ENCODE measurements at places on chromosomes 2 and 18.

GRCh38 chr18:7808992-7809391 lies 241.9 kb downstream of the PTPRM start:
- no peak for DNase-seq

- DNase-seq: no peak
Observed at GRCh38 chr2:55493220-55493619, 26.3 kb upstream of the CFAP36 start.

- DNase-seq: no peak
Observed at GRCh38 chr2:239330836-239331235, 70.0 kb downstream of the HDAC4 start.

GRCh38 chr2:191150600-191151330 lies at the start of gene STAT4:
TSS of gene STAT4 (minus strand) at chr2:191150994. CDS start at chr2:191148203, 2,791 bp downstream.
- DNase-seq: peak; percentile 87

DNA sequence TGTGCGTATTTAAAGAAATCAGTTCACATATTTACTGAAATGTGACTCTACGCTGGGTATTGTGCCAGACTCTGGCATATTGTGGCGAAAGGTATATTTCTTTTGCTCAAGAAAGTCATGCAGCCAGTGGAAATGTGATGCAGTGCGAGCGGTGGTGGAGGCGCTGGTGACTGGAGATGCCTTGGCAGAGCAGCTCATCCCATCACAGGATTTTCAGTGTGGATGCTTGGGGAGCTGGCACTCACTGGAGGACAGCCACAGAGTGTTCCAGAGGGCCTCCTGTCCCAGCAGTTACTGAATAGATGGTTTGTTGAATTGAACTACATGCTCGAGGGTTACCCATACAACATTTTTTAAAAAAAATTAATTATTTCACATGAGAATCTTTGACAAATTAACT lies 117.6 kb downstream of the ZNF407 start:
- no peak for DNase-seq

DNA sequence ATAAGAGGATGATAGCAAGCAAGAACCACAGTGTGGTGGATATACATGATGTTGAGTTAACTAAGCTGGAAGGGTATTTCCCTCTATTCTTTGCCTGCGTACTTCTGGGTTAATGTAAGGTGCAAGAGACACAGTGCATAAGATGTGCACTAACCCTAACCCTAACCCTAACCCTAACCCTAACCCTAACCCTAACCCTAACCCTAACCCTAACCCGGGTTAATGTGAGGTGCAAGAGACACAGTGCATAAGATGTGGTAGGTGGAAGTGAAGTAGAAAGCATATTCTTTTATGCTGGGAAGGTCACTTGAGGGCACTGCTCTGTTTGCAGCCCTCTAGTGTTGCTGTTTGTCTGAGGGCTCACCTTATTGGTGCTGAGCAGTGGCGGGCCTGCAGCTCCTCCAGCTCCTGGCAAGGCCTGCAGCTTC lies 181.5 kb upstream of the ITGA4 start:
- peak; percentile 28 for DNase-seq

GRCh38 chr2:6968319-6969100 lies 51.3 kb downstream of the RNF144A start:
- DNase-seq: peak; percentile 10

DNA sequence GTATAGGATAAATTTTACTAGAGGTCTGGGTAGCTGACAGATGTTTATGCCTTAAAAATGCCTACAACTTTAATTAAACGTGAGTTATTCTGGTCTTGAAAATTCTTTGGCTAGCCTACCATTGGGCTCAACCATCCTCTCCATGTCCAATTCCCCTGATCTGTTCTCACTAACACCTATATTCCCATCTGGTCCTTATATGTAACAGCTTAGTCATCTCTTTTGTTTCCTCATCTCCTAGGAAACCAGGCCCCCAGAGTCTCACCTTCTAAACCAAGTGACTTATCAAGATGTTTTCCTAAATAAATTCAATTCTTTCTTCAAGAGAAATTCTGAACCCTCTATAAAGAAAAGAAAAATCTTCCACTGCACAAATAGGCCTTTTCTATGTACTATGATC lies 148.5 kb downstream of the TTC32 start:
- DNase-seq: no peak

- DNase-seq: no peak
Observed at GRCh38 chr2:67651565-67651964, 254.4 kb downstream of the ETAA1 start.

DNA sequence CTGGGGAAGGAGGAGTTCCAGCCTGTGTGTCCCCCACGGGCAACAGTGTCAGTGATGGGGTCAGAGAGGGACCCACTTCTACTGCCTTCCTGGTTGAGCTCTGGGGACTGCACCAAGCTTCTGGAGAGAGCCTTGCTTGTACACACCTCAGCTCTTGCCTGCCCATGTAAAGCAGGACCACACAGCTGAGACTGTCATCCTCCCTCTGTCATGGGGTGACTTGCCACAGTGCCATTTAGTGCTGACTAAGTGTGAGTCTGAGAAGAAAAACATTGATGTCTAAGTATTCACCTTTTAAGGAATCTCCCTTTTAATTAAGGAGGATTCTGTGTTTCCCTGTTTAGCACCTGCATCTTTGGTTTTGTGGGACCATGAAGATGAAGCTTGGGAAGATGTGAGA lies 159.1 kb downstream of the FHOD3 start:
- no peak for DNase-seq

DNA sequence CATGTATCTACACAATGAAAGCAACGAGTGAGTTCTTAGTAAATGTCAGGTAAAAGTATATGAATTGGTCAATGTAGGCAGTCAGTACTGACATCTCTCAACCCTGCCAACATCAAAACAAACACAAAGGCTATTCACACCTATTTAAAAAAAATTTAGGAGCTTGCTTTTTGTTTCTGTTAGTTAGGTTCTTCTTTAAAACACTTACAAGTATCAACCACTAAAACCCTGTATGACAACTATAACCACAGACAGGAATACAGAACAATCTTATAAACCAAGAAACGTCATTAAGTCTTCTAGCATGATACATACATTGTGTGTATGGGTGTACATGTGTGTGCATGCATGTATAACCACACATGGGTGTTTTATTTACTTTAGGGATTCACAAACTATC lies 131.0 kb downstream of the TCF4 start:
- DNase-seq: no peak

DNA sequence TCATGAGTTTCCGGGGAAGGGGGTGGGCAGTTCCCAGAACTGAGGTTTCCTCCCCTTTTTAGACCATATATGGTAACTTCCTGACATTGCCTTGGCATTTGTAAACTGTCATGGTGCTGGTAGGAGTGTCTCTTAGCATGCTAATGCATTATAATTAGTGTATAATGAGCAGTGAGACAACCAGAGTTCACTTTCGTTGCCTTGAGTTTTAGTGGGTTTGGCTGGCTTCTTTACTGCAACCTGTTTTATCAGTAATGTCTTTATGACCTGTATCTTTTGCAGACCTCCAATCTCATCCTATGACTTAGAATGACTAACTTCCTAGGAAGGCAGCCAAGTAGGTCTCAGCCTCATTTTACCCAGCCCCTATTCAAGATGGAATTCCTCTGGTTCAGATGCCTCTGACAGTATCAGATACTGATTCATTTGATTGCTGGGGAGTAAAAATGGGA lies 447.3 kb downstream of the XIRP2 start:
- no peak for DNase-seq

GRCh38 chr2:125643128-125643527 lies 1012.8 kb upstream of the GYPC start:
- DNase-seq: no peak

DNA sequence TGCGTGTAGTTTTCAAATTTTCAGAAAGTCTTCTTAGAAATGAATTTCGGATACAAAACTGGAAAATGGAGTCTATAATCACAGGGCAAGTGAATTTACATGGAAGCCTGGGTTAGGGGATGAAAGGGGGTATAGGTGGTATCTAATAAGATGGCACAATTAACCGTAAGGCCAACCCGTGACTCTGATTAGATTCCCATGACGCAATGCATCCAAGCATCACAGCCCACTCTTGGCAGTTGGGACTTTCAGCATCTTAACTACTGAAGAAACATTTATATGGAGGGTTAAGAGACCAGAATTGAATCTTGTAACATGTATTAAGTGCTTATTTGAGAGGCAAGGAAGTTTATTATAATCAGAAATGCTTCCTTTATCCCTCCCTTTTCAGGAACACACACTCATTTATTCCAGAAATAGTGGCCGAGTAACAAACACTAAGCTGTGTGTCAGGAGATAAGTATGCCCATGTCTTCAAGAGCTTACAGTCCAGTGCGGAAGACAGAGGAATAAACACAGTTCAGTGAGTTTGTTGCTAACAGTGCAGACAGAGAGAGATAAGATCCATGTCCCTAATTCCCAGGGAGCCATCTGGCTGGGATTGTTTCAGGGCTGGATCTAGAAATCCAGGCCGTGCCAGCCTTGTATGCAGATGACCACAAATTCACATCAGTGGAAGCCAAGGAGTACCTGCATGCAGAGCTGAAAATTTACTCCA lies 151.2 kb downstream of the ANTXR1 start:
- DNase-seq: no peak

DNA sequence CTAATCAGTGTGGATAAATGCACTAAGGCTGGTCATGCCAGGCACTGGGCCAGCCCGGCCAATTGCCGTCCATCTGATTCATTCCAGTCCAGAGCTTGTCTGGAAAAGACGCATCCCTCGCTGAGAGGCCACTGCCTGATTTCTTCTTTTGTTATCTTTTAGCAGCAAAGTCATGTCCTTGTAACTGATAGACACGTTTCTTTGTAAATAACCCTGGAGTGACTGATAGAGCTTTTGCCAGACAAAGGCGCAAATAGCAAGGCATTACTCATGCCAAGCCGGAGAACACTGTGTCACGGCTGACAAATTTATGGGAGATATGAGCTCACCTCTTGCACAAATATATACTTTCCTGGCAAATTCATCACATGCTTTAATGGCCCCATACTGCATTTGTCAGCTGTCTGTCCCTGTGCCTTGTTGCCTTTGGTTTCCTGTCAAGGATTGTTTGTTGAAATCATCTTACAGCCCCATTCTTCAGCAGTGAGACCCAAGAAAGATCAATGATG lies 164.4 kb downstream of the ETAA1 start:
- no peak for DNase-seq

DNA sequence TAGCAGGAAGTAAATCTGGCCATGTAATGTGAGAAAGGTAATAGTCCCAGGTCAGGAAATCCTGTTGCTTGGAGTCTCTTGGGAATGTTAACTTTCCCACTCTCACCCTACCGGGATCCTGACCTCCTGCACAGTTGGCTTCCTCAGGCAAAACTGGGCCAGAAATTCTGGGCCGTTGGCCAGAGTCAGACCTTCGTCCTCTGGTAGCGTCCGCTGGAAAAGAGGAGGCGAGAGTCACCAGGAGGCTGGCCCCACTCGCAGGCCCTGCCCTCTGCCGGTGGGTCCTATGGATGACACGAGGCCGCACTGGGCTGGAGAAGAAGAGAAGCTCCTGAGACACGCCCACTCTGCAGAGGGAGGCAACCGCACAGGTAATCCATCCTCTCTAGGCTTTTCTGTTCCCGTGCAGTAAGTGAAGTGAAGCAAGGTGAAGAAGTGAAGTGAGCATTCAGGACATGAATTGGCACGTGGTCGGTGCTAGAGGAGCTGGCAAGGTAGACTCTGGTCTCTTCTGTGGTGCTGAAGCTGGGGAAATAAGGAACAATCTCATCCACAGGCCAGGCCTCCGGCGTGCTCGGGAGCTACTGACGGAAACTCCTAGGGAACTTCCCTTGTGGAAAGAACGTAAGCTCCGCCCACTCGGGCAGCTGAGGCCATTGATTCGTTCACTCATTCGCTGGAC lies 182.7 kb upstream of the GLI2 start:
- DNase-seq: no peak

GRCh38 chr2:39508198-39508597 lies 71.1 kb upstream of the MAP4K3 start:
- DNase-seq: no peak

- no peak for DNase-seq
Observed at GRCh38 chr2:149038442-149039212, at the start of gene LYPD6B. TSS of gene LYPD6B (plus strand) at chr2:149038699. CDS start at chr2:149130949, 92,250 bp downstream.

GRCh38 chr2:86695053-86695691 lies 24.9 kb upstream of the RMND5A start:
- no peak for DNase-seq

GRCh38 chr2:129923265-129924091 lies 56.0 kb upstream of the RAB6C start:
- DNase-seq: no peak

GRCh38 chr2:72755647-72756423 lies 70.0 kb downstream of the EXOC6B start:
- DNase-seq: no peak

GRCh38 chr2:2704428-2705090 lies 373.5 kb upstream of the MYT1L start:
- DNase-seq: peak; percentile 17

DNA sequence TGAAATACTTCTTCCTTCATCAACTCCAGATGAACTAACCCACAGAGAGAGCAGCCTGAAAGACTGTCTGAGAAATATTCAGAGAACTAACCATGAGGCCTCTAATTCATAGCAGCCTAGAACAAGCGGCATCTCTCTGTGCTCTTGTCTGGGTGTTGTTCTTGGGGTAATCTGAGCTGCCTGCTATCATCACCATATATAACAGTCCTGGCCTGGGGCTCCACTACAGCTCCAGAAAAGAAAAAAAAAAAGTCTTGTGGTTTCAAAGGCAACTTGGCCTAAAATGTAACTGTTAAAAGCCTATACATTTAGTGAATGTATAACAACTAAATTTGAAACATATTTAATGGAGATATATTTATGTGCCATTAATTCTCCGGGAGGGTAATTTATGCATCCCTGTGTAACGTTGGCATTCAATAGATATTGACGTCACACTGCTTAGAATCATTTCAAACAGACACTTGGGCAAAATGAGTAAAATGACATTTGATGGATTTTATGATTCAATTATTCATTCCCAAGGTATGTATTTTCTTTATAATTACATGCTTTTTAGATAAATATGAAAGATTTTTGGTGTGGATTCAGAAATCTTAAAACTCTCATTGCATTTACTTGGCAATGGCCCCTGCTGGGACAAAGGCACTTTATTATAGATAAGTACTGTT lies 294.3 kb downstream of the HRH4 start:
- no peak for DNase-seq

DNA sequence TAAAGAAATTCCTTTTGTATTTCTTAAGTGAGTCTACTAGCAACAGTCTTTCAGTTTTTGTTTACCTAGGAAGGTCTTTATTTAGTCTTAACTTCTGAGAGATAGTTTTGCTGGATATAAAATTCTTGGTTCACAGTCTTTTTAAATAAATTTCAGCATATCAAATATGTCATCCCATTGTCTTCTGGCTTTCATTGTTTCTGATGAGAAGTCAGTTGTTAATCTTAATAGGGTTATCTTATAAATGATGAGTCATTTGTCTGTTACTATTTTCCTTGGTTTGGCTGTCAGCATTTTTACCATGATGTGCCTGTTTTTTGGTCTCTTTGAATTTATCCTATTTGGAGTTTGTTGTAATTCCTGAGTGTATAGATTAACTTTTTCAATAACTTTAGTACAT lies 129.3 kb downstream of the FAM210A start:
- no peak for DNase-seq

DNA sequence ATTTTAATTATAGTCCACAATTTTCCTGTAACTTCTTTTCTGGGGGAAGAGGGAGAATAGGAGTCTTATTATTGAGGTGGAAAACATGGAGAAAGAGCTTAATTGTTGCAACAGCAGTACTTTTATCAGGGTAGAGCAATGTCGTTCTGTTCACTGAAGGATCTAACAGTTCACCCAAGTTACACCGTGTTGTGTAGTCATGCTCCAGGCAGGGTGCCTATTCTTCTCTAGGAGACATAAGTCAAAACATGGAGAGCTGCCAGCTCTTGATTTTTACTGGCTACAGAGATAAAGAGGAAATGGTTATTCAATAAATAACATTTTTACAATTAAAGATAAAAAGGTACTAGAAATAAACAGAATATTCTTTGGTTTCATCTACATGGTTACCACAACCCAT lies 594.3 kb upstream of the NETO1 start:
- no peak for DNase-seq
